ENCODE measurements at places on chromosomes 3 and 15.

DNA sequence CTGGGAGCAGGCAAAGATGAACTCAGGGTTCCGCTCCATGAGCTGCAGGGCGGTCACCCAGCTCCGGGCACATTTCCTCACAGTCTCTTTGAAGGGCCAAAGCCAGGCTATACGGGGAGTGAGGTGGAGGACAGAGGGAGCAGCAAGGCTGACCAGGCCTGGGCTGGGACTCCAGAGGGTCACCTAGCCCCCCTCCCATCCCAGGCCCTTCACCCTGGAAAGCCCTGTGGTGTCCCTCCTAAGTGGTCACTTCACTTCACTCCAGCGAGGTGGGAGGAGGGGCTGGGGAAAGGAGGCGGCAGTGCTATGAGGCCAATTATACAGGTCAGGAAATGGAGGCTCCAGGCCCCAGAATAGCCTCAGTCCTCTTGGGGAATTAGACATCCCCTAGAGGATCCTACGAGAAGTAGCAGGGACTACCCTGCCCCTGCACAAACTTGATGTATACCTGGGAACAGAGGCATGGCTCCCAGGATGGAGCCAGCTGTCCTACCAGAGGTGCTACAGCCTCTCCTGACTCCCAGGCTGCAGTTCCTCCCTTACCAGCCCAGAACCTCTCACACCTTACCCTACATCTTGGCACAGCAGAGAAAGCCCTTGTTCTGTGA, 5.7 kb downstream of the MAN2C1 start:
- DNase-seq = no peak

DNA sequence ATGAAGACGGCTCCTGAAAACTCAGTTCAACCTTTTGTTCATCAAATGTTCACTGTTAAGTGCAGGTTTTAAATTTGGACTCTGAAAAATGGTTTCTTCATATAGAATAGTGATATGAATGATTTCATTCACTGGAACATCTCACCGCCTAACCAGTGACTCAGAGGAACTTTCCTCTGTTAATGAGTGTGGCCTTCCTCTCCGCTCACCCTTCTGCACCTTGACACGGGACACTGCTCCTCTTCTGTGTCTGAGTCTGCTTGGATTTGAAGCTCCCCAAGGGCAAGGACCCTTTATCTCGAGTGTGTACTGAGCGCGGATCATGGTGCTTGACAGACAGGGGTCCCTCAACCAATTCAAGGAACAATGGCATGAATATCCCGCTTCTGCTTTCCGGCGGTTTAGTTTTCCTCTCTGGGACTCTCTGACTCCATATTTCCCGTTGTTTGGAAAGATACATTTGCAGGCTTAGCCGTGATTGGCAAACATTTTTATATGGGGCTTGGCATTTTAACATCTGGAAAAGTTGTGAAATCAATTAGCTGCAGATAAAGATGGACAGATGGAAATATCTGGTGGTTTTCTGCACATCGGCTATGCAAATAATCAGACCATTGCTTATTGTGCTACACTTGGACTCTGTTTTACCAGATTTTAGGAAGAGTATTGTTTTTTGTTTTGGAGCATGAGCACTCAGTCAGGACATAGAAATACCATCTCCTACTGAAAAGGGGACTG, 20.9 kb downstream of the KBTBD8 start:
- no peak for DNase-seq

GRCh38 chr3:13424865-13425617, 4.9 kb upstream of the NUP210 start:
- DNase-seq = no peak

- DNase-seq = no peak
These were observed 64.7 kb downstream of the WNT7A start for GRCh38 chr3:13815088-13815683.

GRCh38 chr3:122942937-122943827, 84.4 kb downstream of the SEMA5B start:
- DNase-seq = no peak

- peak; percentile 80 for DNase-seq
These were observed 3.4 kb downstream of the ANKRD28 start for GRCh38 chr3:15794303-15794771.

DNA sequence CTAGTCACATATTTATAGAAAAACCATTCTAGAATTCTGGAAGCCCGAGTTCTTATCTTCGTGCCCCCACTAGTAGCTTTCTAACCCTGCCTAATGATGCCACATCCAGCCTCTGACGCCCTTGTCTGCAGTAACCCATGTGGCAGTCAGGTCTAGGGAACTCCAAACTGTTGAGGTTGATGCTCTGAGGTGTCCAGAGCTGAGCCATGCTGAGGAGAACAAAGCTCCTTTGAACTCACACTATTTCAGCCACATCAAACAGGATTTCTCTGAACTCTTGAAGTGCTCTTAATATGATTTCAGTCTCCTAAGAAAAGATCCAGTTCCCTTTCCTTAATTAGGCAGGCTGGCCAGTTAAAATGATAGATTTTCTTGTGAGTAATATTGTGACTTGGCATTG, 150.5 kb upstream of the ST8SIA2 start:
- no peak for DNase-seq

DNA sequence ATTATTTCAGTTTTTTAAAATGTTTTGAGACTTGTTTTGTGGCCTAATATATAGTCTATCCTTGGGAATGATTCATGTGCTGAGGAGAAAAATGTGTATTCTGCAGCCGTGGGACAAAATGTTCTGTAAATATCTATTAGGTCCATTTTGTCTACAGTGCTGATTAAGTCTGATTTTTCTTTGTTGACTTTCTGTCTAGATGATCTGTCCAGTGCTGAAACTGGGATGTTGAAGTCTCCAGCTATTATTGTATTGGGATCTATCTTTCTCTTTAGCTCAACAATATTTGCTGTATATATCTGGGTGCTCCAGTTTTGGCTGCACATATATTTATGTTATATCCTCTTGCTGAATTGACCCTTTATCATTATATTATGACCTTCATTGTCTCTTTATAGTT, 85.2 kb downstream of the UBE2E2 start:
- no peak for DNase-seq

- DNase-seq = no peak
These were observed 130.4 kb upstream of the FOXB1 start for GRCh38 chr15:59873644-59874272.

DNA sequence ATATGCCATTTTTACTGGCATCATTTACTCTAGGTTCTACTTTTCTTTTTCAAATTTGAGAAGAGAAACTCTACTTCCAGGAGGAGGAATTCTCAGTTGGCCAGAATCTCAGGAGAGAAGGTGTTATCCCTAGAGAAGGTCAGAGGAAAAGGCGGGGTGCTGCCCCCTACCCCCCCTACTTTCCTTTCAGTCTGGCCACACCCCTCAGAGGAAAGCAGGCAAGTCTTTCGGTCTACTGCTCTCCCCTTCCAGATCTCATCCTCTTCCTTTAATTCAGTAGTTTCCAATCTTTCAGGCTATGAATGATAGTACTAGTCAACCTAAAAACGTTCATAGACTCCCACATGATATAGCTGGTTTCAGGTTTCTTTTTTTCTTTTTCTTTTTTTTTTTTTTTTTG, 366.5 kb upstream of the TBL1XR1 start:
- DNase-seq = no peak

GRCh38 chr3:10744098-10744465, 71.9 kb upstream of the SLC6A11 start:
- no peak for DNase-seq

GRCh38 chr3:60383345-60383744, 867.9 kb downstream of the FHIT start:
- DNase-seq = no peak

DNA sequence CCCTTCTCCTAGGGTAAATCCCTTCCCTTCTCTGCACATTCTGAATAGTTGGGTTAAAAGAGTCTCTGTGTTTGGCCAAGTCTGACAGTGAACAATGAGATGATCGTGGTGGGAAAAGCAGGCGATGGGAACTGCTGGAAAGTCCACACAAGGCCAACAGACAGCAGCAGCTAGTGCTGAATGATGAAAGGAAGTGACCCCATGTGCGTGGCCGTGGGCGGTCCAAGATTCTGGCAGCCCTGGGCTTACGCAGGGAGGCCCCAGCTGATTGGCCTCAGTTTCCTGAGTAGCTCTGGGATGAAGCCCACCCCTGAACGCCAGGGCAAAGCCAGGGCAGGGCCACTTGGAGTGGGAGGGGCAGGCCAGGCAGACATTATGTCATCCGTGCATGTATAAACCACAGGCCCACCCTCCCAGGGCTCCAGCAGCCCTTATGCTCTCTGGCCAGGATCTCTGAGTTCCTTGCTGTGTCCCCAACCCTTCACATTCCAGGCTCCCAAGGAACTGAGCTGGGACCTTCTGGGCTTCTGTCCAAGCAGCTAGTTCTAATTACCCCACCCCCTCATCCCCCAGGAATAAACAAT, 57.8 kb downstream of the CDC25A start:
- no peak for DNase-seq
